RPMI7951 (cell line): ENCODE measurements at places on chromosomes 2 and 18. TPM values are rescaled to one million over a fixed set of nuclear protein-coding genes. Genes with fewer than 3 reads are reported as not detected.

Gene ZNF892
- 2.2 and 3.8 TPM in 2 replicates for total RNA-seq

DNA sequence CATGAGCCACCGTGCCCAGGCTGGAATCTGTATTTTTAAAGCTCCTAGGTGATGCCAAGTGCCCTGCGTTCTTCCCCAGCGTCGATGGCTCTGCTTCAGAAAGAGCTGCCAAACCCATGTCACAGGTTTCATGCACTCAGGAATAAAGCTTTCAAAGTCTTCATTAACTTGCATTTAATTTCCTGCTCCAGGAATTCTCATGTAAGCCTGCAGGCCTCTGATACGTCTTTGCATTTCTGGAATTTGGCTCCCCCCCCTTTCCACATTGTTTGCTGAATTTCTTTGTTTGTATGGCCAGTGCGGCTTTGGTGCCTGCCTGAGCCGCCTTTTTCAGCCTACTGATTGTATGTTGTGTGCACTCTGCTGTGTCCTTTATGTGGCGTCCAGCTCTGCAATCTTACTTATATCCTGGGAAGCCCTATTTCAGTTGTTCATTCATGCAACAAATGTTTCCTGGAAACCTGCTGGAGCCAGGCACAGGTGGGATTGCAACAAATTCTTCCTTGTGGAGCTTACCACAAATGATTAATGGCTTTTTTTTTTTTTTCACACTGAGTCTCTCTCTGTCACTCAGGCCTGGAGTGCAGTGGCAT is 17.9 kb upstream of the OTOF start:
- DNase-seq, result no peak

- no peak for DNase-seq
These were observed 8.5 kb downstream of the ZNF516 start for GRCh38 chr18:76486574-76486973.

- DNase-seq, result no peak
These were observed 201.5 kb upstream of the PXDN start for GRCh38 chr2:1945819-1946218.

- DNase-seq, result peak; percentile 76
These were observed at the start of gene GPC1 for GRCh38 chr2:240435457-240435947. Gene GPC1, plus strand, starts transcription at chr2:240435663. Its CDS starts 256 bp downstream, at chr2:240435919.
